Stimulated activated CD4-positive, alpha-beta T cell treated with anti-CD3 and anti-CD28 coated beads, Interleukin-12 subunit alpha, Interleukin-12 subunit beta, amount 100 ng/mL, for 24 hours (primary cell): ENCODE measurements at places on chromosomes 5 and 9.

- no peak for DNase-seq
Observed at GRCh38 chr5:9544056-9544455, 1.8 kb downstream of the SEMA5A start.

DNA sequence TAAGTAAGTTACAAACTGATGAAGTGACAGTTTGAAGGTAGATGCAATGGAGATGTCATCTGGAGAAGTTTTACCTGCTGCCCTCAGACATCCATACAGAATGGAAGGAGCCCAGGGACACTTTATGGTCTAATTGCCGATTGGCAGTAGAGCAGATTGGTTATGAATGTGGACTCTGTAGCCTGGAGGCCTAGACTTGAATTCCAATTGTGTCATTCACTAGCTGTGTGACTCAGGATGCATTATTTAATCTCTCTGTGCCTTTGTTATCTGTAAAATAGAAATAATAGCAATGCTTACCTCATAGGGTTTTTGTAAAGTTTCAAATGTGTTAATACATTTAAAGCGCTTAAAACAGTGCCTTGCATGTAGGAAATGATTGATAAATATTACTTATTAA lies 5.2 kb upstream of the TCERG1 start:
- DNase-seq: no peak

DNA sequence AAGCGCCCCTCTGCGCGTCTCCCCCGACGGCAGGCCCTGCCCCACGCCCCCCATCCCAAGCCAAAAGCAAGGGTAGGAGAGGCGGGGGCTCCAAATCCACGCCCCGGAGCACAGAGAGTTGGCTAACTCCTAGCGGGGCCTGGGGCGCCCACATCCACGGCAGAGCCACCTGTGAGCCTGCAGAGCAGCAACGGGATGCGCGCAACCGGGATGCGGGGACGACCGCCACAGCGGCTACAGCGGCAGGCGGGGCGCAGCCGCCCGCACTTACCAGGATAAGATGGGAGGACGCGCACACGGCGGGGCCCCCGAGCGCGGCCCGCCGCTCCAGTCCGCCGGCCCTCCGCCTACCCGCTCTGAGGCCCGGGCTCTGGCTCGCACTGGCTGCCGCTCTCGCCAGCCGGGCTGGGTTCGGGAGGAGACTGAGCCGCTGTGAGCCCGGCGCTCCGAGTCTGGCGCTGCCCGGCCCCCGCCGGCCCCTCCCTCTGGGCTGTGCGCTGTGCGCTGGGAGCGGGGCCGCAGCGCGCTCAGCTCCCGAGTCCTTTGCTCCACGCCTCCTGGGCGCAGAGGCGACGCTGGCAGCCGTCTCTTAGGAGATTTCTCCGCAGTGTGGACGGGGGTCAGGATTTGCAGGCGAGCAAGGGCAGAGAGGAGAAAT lies at the start of gene SLC24A2:
SLC24A2 (minus strand) TSS at position 424 of the 658 bp plus-strand sequence.
- DNase-seq: no peak

DNA sequence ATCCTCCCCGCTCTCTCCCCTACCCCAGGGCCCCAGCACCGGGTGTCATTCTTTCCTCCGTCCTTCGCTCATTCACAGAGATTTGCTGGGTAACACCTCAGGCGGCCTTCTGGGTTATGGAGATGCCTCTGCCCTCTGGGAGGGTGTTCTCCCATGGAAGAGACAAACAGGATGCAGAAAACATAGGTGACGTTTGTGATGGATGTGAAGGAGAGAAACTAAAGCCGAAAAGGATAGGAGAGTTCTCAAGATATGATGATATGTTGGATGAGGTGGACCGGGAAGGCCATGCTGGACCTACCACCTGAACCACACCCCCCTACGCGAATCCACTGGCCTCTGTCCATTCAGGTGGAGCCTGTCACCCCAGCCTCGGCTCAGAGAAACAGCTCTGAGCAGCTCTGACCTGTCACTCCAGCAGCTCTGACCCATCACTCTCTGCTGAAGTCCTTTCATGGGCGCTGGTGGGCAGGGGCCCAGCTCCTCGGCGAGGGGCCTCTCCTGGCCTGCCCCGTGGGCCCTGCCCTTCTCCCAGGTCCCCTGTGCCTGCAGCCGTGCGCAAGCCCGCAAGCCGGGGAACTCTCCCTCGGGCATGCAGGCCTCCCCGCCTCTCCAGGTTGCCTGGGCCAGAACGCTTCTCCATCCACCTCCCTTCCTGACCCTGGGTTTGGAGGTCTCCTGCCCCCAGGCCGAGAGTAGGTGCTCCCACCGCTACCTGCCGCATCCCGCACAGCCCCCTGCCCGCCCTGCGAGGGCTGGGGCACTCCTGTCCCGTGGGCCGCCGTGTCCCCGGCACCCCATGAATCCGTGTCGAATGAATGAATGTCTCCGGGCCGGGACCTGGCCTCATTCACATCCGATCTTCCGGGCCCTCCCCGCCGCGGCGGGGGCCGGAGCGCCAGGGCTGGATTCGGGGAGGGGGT lies 717 bp upstream of the NCS1 start:
- DNase-seq: no peak

DNA sequence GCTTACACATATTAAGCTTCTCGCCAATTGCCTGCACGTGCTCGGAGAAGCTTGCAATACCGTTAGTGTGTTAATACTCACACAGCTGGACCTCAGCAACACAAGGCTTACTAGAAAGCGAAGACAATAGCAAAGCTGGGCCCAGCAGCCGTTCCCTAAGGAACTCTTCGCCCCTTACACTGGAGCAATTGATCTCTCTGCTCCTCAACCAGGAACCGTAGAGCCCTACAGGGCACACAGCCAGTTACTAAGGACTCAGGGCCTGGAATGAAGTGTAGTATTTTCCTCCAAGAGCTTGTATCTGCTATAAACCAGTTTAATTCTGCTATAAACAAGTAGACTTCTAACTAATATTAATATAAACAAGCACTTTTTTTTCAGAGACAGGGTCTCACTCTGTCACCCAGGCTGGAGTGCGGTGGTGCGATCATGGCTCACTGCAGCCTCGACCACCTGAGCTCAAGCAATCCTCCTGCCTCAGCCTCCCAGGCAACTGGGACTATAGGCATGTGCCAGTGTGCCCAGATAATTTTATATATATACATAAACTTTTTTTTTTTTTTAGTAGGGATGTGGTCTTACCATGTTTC lies 67.0 kb upstream of the SIMC1 start:
- DNase-seq: no peak

GRCh38 chr5:153623751-153624450 lies 133.4 kb downstream of the GRIA1 start:
- DNase-seq: no peak

DNA sequence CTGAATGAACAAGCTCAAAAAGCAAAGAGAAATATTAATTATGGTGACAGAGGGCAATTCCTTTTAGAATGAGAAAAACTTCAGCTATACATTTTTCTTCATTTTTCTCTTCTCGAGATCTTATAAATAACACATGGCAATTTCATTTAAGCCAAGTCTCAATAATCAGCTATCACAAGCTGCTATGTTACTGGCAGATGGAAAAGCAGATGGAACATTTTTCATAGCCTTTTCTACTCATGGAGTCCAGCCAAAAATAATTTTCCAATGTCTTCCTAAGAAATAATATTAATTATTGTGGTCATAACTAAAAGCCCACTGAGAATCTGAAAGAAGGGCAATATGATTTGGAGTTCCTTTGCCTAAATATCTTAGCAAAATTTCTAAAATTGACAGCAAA lies 35.6 kb downstream of the SKIC3 start:
- no peak for DNase-seq

- no peak for DNase-seq
Observed at GRCh38 chr9:27019589-27019988, 14.1 kb upstream of the LRRC19 start.

- DNase-seq: no peak
Observed at GRCh38 chr5:149895416-149896345, 48.9 kb downstream of the PDE6A start.

GRCh38 chr5:82512025-82512424 lies 233.9 kb upstream of the RPS23 start:
- DNase-seq: no peak

- DNase-seq: no peak
Observed at GRCh38 chr5:150239099-150239793, 49.4 kb downstream of the SLC6A7 start.

DNA sequence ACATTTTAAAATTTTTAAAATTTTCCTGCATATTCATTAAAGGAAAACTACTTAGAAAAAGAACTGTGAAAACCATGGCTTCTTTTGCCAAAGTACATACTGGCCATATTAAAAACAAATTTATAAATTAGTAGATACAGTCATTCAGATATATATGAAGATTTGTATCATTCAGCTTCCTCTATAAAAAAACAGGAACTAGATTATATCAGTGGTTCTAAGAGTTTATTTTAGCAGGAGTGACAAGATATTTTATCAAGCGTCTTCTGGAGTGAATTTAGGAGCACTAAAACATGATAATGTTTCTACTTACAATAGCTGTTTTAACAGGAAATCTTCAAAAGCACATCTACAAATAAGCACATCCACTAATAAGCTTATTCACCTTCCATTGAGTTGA lies 171.4 kb downstream of the RAPGEF6 start:
- DNase-seq: no peak

DNA sequence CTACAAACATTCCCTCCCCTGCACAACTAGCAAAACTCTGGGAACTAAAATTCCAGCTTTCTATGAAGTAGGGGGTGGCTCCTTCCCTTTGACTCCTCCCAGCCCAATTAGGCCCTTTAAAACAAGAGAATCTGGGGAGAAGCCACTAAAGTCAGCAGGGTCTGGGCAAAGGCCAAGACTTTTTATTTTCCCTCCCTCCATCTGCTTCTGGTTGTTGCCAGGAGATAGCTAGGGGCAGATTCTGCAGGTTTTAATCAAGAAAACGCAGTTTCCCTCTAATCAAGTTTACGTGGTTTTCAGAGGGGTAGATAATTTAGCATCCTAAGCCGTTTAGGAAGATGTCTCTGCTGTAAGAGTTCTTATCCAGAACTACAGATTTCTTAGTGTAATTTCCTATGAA lies 114.5 kb upstream of the CDH6 start:
- no peak for DNase-seq

DNA sequence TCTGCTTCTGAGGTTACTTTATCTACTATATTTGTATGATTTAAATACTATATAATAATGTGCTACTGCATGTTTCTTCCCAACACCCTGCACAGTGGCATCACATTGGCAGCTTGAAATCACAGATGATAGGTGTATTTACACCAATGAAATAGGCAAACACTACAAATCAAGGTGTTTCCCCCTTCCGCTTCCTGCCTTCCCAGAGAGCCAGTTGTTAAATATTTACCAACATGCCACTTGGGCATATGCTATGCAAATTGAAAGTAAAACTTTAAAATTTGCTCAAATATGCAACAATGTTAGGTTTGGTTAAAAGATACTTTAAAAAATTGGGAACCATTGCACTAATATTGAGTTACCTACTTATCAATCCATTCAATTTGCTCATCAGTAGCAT lies 58.2 kb upstream of the SMARCA2 start:
- no peak for DNase-seq

GRCh38 chr5:154034944-154035343 lies 3.8 kb downstream of the FAM114A2 start:
- no peak for DNase-seq

DNA sequence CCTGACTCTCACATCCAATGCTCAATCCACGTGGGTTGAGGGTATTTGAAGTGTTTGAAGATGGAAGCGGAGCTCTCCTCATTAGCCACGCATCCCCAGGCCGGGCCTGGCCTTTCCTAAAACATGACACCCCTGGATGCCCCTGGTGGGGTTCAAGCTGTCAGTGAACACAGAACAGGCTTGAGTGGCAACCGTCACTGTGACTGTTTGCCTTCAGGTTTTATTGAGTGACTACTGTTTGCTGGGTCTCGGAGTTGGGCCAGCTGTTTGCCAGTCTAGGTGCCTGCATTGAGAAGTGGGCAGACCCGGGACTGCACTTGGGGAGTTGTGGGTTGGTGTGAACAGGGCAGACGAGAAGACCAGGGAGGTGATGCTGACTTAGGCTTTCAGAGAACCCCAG lies 7.8 kb upstream of the OLFM1 start:
- DNase-seq: no peak

DNA sequence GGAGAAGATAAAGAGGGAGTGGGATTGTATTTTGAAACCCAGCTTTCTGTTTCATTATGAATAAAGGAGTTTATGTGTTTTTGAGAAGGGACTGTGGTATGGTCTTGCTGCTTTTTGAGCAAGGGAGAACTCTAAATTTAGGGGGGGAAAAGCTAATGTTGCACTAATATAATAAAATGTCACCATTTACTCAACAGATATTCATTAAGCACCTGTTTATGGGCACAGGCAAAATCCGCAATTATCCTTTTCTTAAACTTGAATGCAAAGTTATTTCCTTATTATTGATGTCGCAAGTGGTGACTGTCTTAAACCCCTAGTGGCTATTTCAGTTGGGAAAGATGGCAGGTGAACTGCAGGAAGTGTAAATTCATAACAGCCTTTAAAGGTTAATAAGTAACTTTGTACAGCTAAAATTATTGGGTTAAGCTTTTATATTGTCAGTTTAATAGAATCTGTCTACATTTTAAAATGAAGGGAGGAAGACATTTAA lies 1.5 kb downstream of the CDC42SE2 start:
- no peak for DNase-seq

- no peak for DNase-seq
Observed at GRCh38 chr9:131028221-131028884, 19.4 kb downstream of the LAMC3 start.

GRCh38 chr9:94511955-94512265 lies 43.0 kb upstream of the PCAT7 start:
- no peak for DNase-seq

DNA sequence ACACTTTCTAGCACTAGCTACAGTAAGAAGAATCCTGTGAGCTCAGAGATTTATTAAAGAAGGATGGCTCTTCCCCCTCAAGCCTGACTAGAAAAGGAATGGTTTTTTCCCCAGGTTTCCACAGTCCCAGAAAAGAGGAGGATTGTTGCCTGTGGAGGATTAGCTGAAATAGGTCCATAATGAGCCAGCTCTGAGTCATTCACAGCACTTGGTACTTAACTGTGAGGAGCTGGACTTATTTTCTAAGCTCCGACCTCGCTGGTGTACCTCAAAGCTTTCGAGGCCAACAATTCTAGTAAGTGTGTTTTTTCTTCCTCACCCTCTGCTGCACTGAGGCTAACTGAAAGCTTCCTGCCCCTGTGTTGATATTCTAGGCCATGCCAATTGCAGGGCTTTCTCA lies 222.5 kb upstream of the IL12B start:
- no peak for DNase-seq

- DNase-seq: no peak
Observed at GRCh38 chr5:55897905-55898304, 46.7 kb downstream of the IL31RA start.

DNA sequence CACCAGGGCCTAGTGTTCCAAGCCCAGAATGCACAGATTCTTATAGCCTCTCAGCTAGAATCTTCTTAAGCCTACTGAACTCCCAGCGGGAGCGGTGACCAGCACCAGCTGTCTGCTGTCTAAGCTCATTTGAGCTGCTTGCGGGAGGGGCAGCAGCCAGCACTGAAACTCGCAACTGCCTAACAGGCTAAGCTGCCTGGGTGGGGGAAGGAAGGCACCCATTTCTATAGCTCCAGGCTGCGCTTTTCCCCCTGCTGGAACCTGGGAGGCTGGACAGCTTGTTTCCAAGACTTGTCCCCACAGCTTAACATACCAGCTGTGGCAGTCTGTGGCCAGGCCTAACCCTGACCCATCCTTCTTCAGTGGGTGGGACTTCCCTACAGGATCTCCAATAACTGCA lies 512.9 kb downstream of the EFNA5 start:
- DNase-seq: no peak

- DNase-seq: no peak
Observed at GRCh38 chr9:123329329-123329955, 26.6 kb upstream of the CRB2 start.

- no peak for DNase-seq
Observed at GRCh38 chr9:95379630-95380029, 62.1 kb upstream of the FANCC start.

- DNase-seq: no peak
Observed at GRCh38 chr5:98905857-98906688, 22.7 kb downstream of the CHD1 start.
